Bronchial epithelial cell (primary cell): ENCODE measurements at places on chromosomes 3 and 15. TPM values are rescaled to one million over a fixed set of nuclear protein-coding genes. Genes with fewer than 3 reads are reported as not detected.

The ZKSCAN7 gene
- total RNA-seq = 2.2 and 2.9 TPM in 2 replicates

The APH1B gene
- 4.1 and 4.7 TPM in 2 replicates for total RNA-seq

The DGKG gene
- total RNA-seq = not detected in 2 replicates

The IL16 gene
- total RNA-seq = under 0.01 and 0.79 TPM in 2 replicates

The CACNA2D3 gene
- 0.13 TPM in 1 of 2 replicates, not detected in the other for total RNA-seq

The C3orf49 gene
- not detected in 2 replicates for total RNA-seq

The PLSCR4 gene
- under 0.01 and 0.26 TPM in 2 replicates for total RNA-seq

The TNFAIP8L3 gene
- 5.0 and 7.6 TPM in 2 replicates for total RNA-seq

The FHIT gene
- 1.6 and 2.6 TPM in 2 replicates for total RNA-seq

The DCBLD2 gene
- 80.1 and 96.1 TPM in 2 replicates for total RNA-seq

The PLD1 gene
- 10.5 and 20.0 TPM in 2 replicates for total RNA-seq

The ADCY5 gene
- total RNA-seq = not detected in 2 replicates

The PLSCR2 gene
- 0.26 TPM in 1 of 2 replicates, not detected in the other for total RNA-seq

The GOLGA6A gene
- 0.13 TPM in 1 of 2 replicates, not detected in the other for total RNA-seq

The PLIN1 gene
- total RNA-seq = under 0.01 and 0.51 TPM in 2 replicates

The C3orf52 gene
- total RNA-seq = 23.0 and 45.5 TPM in 2 replicates
